A549 (cell line): ENCODE measurements at places on chromosomes 11 and 22.

- DNase-seq: peak; percentile 38
Observed at GRCh38 chr11:75513250-75513649, 12.5 kb downstream of the GDPD5 start.

- DNase-seq: no peak
Observed at GRCh38 chr22:36744791-36745190, 31.1 kb downstream of the IFT27 start.

DNA sequence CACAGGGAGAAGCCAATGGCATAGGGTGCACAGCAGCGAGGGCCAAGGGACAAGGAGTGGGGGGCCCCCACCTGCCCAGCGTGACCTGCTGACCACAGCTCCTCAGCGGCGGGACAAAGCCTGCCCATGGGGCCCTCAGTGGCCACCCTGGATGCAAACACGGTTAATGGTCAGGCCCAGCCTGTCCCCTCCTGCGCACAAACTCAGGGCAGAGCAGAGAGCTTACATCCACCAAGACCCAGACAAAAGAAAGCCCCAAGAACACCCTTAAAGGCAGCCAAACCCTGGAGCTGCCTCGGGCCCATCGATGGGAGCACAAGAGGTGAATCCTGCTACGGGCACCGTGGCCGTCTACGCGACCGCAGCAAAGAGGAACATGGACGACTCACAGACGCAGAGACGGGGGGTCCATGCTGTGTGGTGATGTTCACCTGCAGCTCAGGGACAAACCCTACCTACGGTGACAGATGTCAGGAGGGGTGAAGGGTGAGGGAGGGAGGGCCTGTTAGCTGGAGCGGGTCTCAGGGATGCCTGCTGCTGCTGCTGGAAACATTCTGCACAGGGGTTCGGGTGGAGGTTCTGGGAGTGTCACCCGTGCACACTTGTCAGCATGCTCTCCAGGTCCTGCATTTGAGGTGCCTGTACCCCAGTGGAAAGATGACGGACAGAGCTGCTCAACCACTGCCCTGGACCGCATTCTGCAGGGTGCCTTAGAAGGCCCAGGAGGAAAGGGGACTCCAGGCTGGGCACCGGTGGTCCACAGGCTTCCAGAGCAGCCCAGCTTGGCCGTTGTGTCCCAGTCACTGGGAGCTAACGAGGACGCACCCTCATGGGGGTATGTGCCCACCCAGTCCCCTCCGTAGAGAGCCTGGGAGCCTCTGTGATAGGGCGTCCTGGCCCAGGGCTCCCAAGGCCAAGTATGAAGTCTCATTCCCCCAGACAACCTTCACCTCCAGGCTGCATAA, 11.6 kb downstream of the ASCL2 start:
- DNase-seq: no peak

GRCh38 chr11:71146846-71147245, 105.5 kb downstream of the SHANK2 start:
- DNase-seq: no peak

DNA sequence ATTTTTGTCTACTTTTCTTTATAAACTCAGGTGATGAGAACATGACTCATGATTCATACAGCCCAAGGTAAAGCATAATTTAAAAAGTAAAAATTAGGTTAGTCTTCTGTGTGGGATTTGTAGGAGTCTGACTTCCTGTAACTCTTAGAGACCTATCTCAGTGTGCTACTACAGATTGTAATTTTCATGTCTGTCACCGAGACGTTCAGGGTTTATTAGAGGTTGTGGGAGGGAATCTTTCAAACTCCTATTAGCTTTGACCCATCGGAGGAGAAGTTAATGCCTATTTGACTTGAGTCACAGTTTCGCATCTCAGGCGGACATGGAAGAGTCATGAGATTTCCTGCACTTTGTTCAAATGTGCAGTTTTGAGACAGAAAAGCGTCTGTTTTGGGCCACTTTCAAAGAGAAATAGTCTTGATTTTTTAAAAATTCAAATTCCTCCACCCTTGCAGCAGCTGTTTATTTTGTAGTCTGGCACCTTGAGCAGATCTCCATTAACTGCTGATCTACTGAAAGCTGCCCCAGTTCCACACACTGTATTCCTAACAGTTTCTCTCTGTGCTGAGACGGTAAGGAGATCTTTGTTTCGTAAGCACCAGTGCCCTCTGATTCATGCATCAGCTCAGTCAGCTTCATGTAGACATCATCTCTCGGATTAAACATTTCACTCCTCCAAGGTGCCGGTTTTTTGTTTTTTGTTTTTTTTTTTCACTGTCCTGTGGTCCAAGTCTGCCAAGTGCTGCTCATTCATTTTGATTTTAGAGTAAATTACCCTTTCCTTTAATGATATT, 24.3 kb downstream of the ALKBH3 start:
- no peak for DNase-seq

DNA sequence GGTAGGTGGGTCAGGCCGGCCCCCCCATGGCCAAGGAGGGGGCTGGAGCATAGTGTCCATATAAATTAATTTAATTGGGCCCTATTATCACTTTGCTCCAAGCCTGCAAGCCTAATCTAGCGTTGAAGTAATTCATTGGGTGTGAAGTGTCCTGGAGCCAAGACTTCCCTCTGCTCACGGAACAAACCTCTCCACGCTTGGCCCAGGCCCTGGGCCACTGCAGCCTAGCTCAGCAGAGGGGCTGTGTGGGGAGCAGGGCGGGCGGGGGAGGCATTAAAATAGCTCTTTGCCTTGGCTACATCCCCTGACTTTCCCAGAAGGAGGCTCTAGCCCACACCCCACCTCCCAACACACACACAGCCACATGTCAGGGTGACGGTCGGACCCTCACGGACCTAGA, 73.5 kb downstream of the THAP12 start:
- no peak for DNase-seq

GRCh38 chr11:67417425-67417824, 1.9 kb downstream of the CARNS1 start:
- no peak for DNase-seq

GRCh38 chr11:63274776-63275175, 31.4 kb upstream of the SLC22A25 start:
- DNase-seq: no peak

DNA sequence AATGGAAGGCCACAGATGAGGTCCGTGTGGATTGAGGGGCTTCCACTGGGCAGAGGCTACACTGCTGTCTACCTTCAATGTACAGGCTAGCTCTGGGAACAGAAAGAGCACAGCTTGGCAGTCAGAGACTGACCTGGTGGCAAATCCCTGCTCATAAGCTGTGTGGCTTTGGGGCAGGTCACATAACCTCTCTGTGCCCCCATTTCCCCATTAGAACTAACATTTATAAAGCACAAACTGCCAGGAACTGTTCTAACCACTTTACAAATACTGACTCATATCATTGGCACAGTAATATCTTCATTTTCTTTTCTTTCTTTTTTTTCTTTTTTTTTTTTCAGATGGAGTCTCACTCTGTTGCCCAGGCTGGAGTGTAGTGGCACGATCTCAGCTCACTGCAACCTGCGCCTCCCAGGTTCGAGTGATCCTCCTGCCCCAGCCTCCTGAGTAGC, 3.1 kb downstream of the FOSL1 start:
- DNase-seq: no peak

- DNase-seq: no peak
Observed at GRCh38 chr11:2867722-2868505, 17.7 kb downstream of the CDKN1C start.

DNA sequence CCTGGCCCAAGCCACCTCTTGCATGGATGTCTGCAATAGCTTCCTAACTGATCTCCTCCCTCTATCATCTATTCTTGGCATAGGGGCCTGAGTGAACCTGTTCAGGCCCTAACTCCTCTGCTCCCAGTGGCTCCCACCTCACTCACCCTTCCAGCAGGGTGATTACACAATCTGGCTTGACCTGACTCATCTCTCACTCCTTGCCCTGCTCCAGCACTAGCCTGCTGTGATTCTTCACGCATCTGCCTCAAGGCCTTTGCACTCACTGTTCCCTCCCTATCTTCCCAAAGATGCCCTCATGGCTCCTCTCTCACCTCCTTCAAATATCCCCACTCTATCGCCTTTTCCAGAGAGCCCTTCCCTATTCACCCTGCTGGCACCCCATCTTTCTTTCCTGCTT, 10.5 kb downstream of the SCN4B start:
- no peak for DNase-seq

GRCh38 chr11:12628314-12628713, 45.9 kb upstream of the TEAD1 start:
- no peak for DNase-seq

- DNase-seq: no peak
Observed at GRCh38 chr11:124917115-124917637, 1.9 kb upstream of the HEPN1 start.

DNA sequence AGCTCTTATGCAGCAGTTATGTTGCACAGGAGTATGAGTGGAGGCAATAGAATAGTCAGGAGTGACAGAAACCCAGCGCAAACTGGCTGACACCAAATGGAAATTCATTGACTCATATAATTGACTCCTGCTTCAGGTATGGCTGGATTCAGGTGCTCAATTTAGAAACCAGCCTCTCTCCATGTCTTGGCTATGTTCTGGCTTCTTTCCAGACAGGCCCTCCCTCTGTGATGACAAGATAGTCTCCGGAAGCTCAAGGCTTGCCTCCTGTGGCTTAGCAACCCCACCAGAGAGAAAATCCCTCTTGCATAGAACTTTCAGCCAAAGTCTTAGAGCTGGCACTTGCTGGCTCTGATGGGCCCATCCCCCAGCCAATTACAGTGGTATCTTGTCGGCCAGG, 28.1 kb upstream of the MN1 start:
- DNase-seq: no peak

GRCh38 chr11:79229047-79229446, 211.8 kb downstream of the TENM4 start:
- no peak for DNase-seq

GRCh38 chr22:27709919-27710675, 91.5 kb downstream of the MN1 start:
- no peak for DNase-seq

DNA sequence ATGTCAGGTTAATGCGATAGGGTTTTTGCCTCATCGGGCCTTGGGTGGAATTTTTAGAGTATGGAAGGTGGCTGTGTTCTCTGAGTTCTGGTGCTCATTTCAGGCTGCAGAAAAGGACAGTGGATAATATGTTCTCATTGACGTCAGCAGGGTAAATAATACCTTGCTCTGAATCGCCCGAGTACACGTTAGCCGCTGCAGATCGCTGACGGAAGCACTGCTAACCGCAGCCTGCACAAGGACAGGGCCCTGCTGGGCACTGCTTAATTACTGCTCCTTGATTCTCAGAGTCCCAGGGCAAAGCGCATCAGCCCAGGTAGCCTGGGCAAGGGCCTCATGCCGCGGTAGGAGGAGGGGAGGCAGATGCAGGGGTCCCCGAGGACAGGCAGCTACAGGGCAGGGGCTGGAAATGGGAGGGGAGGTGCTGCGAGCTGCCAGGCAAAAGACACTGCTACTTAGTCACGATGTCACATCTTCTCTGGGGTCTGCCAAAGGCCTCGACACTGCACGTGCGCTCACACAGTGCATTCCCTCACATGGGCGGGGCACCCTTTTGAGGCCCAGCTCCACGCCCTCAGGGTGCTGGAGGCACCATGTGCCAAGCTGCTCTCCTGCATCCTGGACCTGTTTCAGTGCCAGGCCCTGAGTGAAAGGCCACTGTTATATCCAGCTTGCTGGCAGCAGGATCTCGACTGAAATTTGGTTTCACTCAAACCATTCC, 35.2 kb downstream of the PPP2R1B start:
- DNase-seq: no peak

DNA sequence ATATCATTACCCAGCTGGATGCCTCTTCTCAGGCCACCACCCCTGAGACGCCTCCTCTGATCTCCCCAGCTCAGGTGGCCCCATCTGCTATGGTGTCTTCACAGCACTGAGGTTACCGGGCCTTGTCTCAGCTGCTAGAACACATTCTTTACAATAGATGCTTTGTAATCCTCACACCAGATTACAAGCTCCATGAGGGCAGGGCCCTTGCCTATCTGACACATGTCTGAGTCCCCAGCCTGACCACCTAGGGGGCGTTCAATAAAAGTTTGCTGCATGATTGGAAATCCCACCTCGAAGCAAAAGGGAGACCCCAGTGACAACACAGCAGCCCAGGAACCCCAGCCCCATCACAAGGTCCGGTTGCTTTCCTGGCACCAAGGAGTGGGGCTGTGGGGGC, 2.0 kb downstream of the MACROD1 start:
- DNase-seq: no peak

GRCh38 chr11:134879341-134879740, 467.3 kb upstream of the B3GAT1 start:
- DNase-seq: no peak

- no peak for DNase-seq
Observed at GRCh38 chr22:49514641-49515040, 313.0 kb downstream of the BRD1 start.

GRCh38 chr11:120554766-120555432, 43.4 kb downstream of the GRIK4 start:
- no peak for DNase-seq

- no peak for DNase-seq
Observed at GRCh38 chr11:67493548-67494370, 10.9 kb downstream of the AIP start.

- DNase-seq: no peak
Observed at GRCh38 chr11:3165916-3166267, 782 bp upstream of the OSBPL5 start.

GRCh38 chr11:1147792-1148191, 10.0 kb upstream of the MUC5AC start:
- DNase-seq: no peak

GRCh38 chr11:121472312-121472711, 19.5 kb upstream of the SORL1-AS1 start:
- DNase-seq: no peak
